ENCODE measurements at places on chromosomes 6 and 20. TPM values are rescaled to one million over a fixed set of nuclear protein-coding genes. Genes with fewer than 3 reads are reported as not detected.

GRCh38 chr6:139386404-139386803 is 12.0 kb upstream of the CITED2 start:
- DNase-seq: no peak
- H3K4me1 ChIP-seq: no peaks in the 10 kb centered on the region
- no peaks in the 10 kb centered on the region for H3K27me3 ChIP-seq
- no peaks in the 10 kb centered on the region for H3K36me3 ChIP-seq

DNA sequence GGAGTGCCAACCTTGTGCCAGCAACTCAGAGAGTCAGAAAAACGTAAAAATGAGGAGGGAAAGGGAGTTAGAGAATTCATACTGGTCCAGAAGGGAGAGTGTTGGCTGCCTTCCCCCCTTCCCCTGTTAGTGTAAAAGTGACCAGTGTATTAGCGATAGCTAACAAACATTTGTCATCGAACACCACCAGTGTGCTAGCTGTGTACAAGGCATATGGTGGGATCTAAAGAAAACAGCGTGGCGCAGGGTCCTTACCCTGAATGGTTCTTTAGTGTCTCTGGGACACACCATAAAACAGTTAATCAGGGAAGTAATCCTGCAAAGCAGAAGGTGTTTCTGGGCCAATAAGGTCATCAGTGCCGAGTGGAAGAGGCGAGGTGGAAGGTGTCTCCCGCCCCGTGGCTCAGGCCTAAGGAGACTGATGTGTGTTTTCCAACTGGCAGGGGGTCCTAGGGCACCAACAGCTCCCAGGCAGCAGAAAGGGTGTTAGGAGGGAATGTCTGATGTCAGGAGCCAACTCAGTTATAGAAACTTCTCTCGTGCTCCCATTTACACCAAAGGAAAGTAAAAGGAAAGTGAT is 91.9 kb downstream of the TCP11 start:
- no peaks in the 10 kb centered on the region for H3K27me3 ChIP-seq
- H3K4me3 ChIP-seq: no peak overlapping the region
- H3K4me1 ChIP-seq: peaks cover 91% of the 10 kb centered on the region
- DNase-seq: no peak
- H3K27ac ChIP-seq: peak overlapping the region; percentile 80

DNA sequence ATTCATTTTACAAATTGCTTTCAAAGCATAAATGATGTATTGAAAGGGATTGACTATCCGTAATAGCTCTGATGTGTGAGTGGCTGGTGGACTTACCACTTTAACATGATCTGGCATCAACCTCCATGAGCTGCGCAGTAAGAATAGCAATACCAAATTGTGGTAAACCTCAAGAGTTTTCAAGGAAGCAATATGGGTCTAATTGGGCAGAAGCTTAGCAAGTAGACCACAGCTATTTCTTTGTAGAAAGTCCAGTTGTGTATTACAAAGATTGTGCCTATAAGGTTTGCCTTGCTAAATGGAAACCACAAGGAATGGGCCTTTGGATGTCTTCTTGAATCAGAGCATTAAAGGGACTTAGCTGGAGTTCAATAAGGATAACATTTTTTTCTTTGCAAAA is 736.6 kb downstream of the KIF16B start:
- DNase-seq: no peak
- H3K36me3 ChIP-seq: no peaks in the 10 kb centered on the region
- no peak overlapping the region for H3K4me3 ChIP-seq
- H3K4me1 ChIP-seq: no peaks in the 10 kb centered on the region
- no peaks in the 10 kb centered on the region for H3K27me3 ChIP-seq

DNA sequence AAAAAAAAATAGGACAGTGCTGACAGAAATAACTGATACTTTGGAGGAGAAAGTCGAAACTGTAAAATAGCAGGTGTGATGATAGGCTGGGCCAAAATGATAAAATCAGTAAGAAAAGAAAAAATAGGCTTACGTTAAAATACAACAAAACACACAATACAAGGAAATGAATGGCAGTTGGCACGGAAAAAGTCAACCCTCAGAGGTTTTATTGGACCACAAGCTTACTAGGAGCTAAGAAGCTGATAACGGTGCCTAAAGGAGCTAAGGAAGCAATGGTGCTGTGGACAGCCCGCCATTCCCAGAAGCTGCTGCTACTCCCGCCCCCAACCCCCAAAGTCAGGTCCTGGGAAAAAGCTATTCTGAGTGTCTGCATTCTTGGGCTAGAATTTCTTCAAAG is 55.9 kb upstream of the RNF146 start:
- no peaks in the 10 kb centered on the region for H3K36me3 ChIP-seq
- H3K4me1 ChIP-seq: no peaks in the 10 kb centered on the region
- H3K27ac ChIP-seq: no peak overlapping the region

ACAT2 gene
- total RNA-seq: 11.3 TPM

MEI4 gene
- not detected for total RNA-seq

DNA sequence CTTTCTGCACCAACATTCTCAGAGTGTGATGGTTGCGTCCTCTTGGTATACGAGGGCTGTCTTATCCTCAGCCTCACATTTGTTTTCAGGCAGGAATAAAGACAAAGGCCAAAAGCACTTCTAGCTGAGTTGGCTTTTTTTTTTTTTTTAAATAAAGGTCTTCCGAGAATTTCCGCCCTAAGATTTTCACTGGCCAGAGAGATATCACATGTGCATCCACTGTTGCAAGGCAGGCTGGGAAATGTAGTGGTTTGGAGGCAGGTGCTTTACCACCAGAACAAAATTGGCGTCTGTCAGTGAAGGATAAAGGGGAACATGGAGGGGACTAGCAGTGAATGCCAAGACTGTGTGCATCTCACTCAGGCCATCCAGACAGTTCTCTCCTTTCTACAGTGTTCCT is 334.9 kb upstream of the SOX4 start:
- H3K27me3 ChIP-seq: no peaks in the 10 kb centered on the region
- H3K27ac ChIP-seq: no peak overlapping the region
- H3K4me3 ChIP-seq: no peak overlapping the region
- no peak for DNase-seq

GRCh38 chr6:124546601-124547000 is 415.6 kb upstream of the RNF217 start:
- H3K36me3 ChIP-seq: no peaks in the 10 kb centered on the region
- H3K27ac ChIP-seq: no peak overlapping the region
- no peak for DNase-seq
- H3K27me3 ChIP-seq: no peaks in the 10 kb centered on the region

MCHR2 gene
- total RNA-seq: not detected

EPHA7 gene
- 2.7 TPM for total RNA-seq

GRCh38 chr6:143465546-143465945 is 14.9 kb downstream of the PEX3 start:
- no peaks in the 10 kb centered on the region for H3K36me3 ChIP-seq
- no peak overlapping the region for H3K27ac ChIP-seq
- DNase-seq: no peak
- no peaks in the 10 kb centered on the region for H3K4me1 ChIP-seq
- no peak overlapping the region for H3K4me3 ChIP-seq

GRCh38 chr6:170555305-170555704 is 1.1 kb downstream of the TBP start:
- no peak for DNase-seq
- peak overlapping the region; percentile 93 for H3K4me3 ChIP-seq
- H3K36me3 ChIP-seq: peaks cover 12% of the 10 kb centered on the region
- H3K27ac ChIP-seq: no peak overlapping the region

DNA sequence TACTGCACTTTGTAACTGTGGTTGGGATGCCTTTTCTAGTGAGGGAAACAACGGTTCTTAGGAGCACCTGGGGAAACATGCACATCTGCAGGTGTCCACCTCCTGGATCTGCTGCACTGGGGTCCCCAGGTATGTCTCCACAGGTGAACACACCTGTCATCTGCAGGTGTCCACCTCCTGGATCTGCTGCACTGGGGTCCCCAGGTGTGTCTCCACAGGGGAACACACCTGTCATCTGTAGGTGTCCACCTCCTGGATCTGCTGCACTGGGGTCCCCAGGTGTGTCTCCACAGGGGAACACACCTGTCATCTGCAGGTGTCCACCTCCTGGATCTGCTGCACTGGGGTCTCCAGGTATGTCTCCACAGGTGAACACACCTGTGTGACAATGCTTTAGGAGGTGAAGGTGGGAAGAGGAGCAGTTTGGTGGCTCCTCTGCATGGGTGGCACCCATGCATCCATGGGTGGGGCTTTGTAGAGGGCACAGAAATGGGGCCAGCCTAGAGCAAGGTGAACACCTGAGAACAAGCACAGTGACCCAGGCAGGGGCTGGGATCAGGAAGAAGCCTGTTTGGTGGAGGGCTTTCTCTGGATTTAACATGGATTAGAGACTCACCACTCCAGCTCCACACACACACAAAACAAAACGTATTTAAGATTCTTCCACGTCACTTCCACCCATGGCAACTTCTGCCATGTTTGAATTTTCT is 206.0 kb upstream of the CDH4 start:
- H3K4me3 ChIP-seq: no peak overlapping the region
- DNase-seq: no peak
- no peaks in the 10 kb centered on the region for H3K4me1 ChIP-seq
- H3K27ac ChIP-seq: no peak overlapping the region
- H3K27me3 ChIP-seq: no peaks in the 10 kb centered on the region

DNA sequence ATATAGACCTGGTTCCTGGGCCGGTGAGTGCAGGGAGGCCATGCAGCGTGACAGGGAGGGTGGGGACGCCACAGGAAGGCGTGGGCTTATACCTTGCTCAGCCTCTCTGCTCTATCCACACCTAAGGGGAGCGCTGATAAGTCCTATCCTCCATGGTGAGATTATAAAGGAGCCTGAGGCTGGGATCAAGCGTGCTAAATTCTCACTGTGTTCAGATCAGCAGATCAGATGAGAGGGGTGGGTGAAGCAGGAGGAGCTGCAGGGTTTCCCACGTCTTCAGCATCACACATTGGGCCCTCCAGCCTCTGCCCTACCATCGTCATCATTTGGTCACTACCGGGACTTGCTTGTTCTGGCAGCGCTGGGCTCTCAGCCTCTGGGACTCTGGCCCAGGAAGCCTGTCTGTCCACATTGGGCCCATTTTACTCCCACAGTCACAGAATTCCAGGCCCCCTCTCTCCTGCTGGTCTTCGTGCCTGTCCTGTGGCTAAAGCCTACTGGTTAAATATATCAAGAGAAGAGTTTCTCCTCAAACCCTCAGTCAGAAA is 29.1 kb upstream of the PDE10A start:
- no peaks in the 10 kb centered on the region for H3K36me3 ChIP-seq
- DNase-seq: no peak
- no peak overlapping the region for H3K4me3 ChIP-seq
- H3K27ac ChIP-seq: no peak overlapping the region

SRSF12 gene
- 0.25 TPM for total RNA-seq

- no peak overlapping the region for H3K4me3 ChIP-seq
- H3K36me3 ChIP-seq: no peaks in the 10 kb centered on the region
- H3K27ac ChIP-seq: no peak overlapping the region
- no peak for DNase-seq
- H3K4me1 ChIP-seq: no peaks in the 10 kb centered on the region
Measured at GRCh38 chr20:9403448-9403847, 110.9 kb upstream of the LAMP5 start.

MBOAT1 gene
- 9.6 TPM for total RNA-seq

GPR6 gene
- not detected for total RNA-seq

RRBP1 gene
- 79.8 TPM for total RNA-seq

DNA sequence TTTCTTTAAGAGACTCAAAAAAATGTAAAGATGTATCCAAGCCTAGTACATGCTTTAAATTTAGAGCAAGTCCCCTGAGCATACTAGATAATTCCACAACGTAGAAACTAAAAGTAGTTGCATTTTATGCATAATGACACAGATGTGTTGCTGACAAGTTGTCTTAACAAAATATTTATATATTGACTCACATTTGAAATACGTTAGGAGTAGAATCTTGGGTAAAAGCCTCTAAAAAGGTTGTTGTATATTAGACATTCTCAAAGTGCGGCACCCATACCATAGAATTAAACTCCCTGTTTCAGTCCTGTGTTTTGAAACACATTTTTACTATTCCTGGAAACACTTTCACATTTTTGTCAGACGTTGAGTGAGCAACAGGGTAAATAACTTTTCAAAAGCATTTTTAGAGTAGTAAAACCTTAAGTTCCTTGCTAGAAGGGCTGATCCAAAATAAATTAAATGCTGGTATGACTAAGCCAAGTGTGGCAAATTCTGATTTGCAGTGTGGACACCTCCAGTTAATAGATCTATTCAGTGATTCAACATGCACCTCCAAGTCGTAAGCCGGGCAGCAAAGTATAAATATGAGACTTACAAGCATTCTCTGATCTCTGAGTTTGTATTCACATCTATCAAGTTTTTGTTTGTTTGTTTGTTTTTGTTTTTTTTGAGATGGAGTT is 97.5 kb downstream of the GMDS start:
- H3K36me3 ChIP-seq: no peaks in the 10 kb centered on the region
- H3K4me3 ChIP-seq: no peak overlapping the region
- no peak for DNase-seq

DNA sequence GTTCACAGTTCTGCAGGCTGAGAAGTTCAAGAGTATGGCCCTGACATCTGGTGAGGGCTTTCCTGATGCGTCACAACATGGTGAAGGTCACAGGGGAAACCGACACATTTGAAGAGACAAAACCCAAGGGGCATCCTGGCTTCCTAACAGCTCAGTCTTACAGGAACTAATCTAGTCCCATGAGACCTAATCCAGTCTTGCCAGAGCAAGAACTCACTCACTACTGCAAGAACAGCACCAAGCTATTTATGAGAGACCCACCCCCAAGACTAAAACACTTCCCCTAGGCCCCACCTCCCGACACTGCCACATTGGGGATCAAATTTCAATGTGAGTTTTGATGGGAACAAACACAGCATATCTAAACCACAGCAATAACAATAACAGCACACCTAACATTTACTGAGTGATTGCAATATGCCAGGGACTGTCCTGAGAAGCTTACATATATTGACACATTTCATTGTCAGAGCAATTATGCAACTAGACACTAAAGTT is 46.6 kb downstream of the TPBG start:
- H3K36me3 ChIP-seq: no peaks in the 10 kb centered on the region
- no peaks in the 10 kb centered on the region for H3K27me3 ChIP-seq
- H3K4me3 ChIP-seq: no peak overlapping the region
- DNase-seq: no peak
- H3K27ac ChIP-seq: no peak overlapping the region
- no peaks in the 10 kb centered on the region for H3K4me1 ChIP-seq

DNA sequence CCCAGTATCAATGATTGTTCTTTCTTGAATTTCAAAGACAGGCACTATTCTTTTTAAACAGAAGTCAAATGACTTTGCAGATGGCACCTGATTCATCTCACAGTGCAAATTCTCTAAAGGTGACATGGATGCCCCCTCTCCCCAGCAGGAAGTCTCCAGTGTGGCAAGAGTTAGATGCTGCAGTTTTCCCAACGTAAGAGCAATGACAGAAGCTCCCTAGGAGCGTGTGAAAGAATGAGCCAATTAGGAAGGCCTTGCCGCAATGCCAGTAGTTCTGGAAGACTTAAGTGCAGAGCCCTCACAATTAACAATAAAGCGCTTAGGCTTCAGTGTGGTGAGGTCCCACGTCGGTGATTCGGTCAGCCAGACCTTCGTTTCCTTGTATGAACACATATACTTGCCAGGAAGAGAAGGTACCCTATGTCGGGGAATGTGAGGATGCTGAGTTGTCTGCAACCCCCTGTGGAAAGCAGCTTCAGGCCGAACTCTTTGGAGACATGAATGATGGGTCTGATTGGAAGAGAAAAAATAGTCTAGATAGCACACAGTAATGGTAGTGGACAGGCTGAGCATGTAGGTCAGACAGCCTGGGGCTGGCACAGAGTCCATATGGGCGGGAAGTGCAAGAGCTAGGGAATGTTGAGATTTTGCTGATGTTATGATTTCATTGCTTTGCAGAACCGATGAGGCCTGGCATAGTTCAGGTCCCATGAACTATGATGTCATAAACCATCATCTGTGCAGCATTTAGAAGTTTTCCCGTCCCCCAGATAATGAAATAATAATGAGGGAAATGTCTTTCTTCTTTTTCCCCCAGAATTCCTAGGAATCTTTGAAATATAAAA is 132.6 kb downstream of the PHACTR1 start:
- no peaks in the 10 kb centered on the region for H3K27me3 ChIP-seq
- H3K4me3 ChIP-seq: no peak overlapping the region
- no peak for DNase-seq
- no peaks in the 10 kb centered on the region for H3K4me1 ChIP-seq
